Activated CD4-positive, alpha-beta T cell treated with anti-CD3 and anti-CD28 coated beads, Interleukin-2, amount 10 ng/mL, durations not matched to agents 7 days and 5 days (primary cell): ENCODE measurements at places on chromosomes 6 and 20.
A peak's percentile ranks its signal among the peaks of the same experiment; 100 is the strongest.

DNA sequence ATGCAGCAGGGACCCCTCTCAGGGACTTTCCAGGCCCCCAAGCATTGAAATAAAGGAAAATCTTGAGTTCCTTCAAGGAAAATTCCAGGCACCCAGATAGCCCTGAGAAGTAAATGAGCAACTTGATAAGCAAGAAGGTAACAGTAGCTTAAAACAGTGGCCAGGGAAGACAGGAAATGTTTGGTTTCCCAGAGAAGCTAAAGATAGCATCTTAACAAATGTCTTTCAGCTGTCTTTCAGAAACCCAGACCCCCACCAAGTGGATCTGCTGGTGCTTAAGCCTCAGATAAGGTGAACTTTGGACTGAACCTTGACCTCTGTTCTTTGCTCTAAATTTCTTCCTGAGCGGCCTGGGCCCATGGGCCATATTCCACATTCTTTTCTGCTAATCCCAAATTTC is 117.8 kb upstream of the CST7 start:
- no peak for DNase-seq
- no peak overlapping the region for H3K4me3 ChIP-seq
- H3K27me3 ChIP-seq = no peaks in the 10 kb centered on the region

GRCh38 chr6:131877999-131878789 is 70.4 kb downstream of the ENPP1 start:
- H3K27ac ChIP-seq = no peak overlapping the region
- no peak overlapping the region for H3K4me3 ChIP-seq
- peaks cover 3% of the 10 kb centered on the region for H3K27me3 ChIP-seq
- DNase-seq = no peak

DNA sequence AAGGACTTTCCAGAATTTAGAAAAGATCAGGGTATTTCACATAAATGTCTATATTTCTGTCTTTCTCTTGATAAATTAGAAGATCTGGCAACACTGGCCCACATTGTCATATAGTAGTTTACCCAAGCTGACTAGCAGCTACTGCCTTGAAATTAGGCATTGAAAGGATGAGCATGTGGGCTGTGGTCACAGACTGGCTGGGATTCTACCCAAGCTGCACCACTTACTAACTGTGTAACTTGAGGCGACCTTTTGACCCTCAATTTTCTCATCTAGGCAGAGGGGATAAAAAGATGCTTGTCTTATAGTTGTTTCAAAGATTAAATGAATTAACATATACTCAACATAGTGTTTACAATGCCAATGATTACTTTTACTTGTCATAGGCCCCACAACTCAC is 152.7 kb upstream of the BMP2 start:
- H3K36me3 ChIP-seq = no peaks in the 10 kb centered on the region
- H3K4me1 ChIP-seq = no peaks in the 10 kb centered on the region
- H3K27ac ChIP-seq = no peak overlapping the region
- H3K27me3 ChIP-seq = no peaks in the 10 kb centered on the region

DNA sequence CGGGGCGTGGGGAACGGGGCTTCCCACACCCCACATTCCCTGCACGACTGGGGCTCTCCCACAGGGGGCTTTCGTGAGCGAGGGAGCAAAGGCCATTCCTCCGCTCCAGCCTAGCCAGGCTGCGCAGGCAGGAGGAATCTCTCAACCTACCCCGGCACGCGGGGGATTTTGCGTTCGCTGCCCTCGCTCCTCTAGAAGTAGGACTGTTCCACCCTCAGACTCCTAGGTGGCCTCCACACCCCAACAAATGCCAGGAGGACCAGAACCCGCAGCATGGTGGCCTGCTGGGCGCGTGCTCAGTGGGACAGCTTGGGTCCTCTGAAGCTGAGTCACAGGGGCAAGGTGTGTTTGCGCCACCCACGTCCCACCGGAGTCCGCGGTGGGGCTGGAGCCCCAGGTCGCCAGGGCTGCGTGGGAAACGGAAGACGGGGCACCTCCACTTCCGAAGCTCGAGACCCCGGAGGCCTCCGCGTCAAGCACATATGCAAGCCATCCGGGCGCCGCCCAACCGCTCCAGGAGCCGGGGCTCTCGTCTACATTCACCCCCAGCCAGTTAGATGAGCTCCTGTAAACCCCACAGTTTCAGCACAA is 1938.5 kb upstream of the DEFB115 start:
- no peak overlapping the region for H3K4me3 ChIP-seq
- no peak for DNase-seq
- no peaks in the 10 kb centered on the region for H3K27me3 ChIP-seq
- H3K36me3 ChIP-seq = no peaks in the 10 kb centered on the region
- no peak overlapping the region for H3K27ac ChIP-seq

- H3K36me3 ChIP-seq = no peaks in the 10 kb centered on the region
- peak; percentile 49 for DNase-seq
- no peaks in the 10 kb centered on the region for H3K27me3 ChIP-seq
- H3K4me3 ChIP-seq = no peak overlapping the region
- no peaks in the 10 kb centered on the region for H3K4me1 ChIP-seq
- no peak overlapping the region for H3K27ac ChIP-seq
Observed at GRCh38 chr20:51318058-51318949, 224.2 kb downstream of the NFATC2 start.

- no peak for DNase-seq
- H3K4me1 ChIP-seq = no peaks in the 10 kb centered on the region
- no peak overlapping the region for H3K4me3 ChIP-seq
- H3K36me3 ChIP-seq = no peaks in the 10 kb centered on the region
- no peaks in the 10 kb centered on the region for H3K27me3 ChIP-seq
Observed at GRCh38 chr20:9867196-9867980, 28.5 kb upstream of the PAK5 start.

DNA sequence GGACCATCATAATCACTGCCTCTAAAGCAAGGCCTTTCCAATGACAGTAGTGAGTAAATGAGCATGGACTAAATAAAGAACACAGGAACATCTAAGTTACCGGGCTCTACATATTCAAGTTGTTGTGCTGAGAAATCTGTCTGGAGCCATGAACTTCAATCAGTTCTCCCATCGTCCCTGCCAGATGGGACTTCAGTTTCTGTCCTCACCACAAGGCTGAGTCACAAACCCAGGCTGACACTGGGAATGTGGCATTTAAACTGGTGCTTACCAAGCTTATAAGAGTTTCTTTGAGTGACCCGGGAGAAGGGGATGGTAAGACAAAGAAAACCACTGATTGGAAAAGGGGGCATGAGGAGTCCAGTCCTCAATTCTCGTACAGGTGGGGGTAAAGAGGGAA is 497.0 kb downstream of the MAFB start:
- no peaks in the 10 kb centered on the region for H3K27me3 ChIP-seq
- no peaks in the 10 kb centered on the region for H3K36me3 ChIP-seq
- no peaks in the 10 kb centered on the region for H3K4me1 ChIP-seq
- no peak overlapping the region for H3K4me3 ChIP-seq

DNA sequence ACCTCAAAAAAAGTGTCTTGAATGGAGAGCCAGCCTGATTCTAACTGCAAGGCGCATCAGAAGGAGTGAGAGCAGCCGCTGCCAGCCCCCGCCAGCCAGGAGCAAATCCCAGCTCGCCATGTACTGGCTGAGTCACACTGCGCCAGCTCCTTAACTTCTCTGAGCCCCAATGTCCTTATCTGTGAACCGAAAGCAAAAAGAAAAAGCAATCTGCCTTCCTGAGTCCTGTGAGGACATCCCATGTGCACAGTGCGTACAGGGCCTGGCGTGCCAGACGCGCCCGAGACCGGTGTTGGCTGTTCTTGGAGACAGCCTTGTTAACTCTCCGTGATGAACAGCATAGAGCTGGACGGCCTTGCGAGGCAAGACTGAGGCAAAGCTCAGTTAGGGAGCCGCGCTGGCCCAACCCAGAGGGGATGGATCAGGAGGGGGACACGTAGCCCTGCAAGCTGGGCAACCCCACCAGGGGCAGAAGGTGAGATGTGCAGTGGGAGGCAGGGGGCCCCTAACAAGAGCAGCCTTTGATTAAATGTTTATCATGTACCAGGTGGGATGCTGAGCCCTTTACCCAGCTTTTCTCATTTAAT is 122.7 kb downstream of the AGPAT4 start:
- DNase-seq = no peak
- no peak overlapping the region for H3K27ac ChIP-seq
- no peak overlapping the region for H3K4me3 ChIP-seq
- no peaks in the 10 kb centered on the region for H3K27me3 ChIP-seq

- H3K4me1 ChIP-seq = peaks cover 4% of the 10 kb centered on the region
- H3K27ac ChIP-seq = no peak overlapping the region
- no peak overlapping the region for H3K4me3 ChIP-seq
- no peaks in the 10 kb centered on the region for H3K36me3 ChIP-seq
- no peaks in the 10 kb centered on the region for H3K27me3 ChIP-seq
Observed at GRCh38 chr6:117619178-117619577, 16.9 kb upstream of the GOPC start.

DNA sequence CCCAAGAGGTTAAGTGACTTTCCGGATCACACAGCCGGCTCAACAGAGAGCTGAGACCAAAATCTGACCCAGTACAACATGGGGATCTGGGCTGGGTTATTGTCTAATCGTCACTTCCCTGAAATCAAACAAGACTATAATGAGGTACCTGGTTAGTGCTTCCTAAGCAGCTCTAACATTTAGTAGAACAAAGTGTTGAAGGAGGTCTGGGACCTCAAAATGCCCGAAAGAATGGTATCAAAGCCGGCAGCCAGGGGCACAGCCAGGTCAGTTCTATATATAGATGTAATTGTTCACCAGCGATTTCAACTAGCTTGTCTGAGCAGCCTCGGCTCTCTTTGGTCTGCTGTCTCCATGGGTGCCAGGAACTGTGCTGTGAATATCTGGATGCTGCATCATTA is 245.5 kb upstream of the ECI2 start:
- no peaks in the 10 kb centered on the region for H3K4me1 ChIP-seq
- no peak for DNase-seq
- peaks cover 1% of the 10 kb centered on the region for H3K36me3 ChIP-seq
- no peaks in the 10 kb centered on the region for H3K27me3 ChIP-seq
- H3K27ac ChIP-seq = no peak overlapping the region

GRCh38 chr6:158262755-158263154 is 49.5 kb upstream of the TULP4 start:
- peaks cover 3% of the 10 kb centered on the region for H3K4me1 ChIP-seq
- no peak for DNase-seq
- H3K4me3 ChIP-seq = no peak overlapping the region
- peaks cover 7% of the 10 kb centered on the region for H3K36me3 ChIP-seq
- H3K27me3 ChIP-seq = no peaks in the 10 kb centered on the region

- peak; percentile 61 for DNase-seq
- peaks cover 10% of the 10 kb centered on the region for H3K36me3 ChIP-seq
- H3K4me3 ChIP-seq = no peak overlapping the region
- H3K4me1 ChIP-seq = peaks cover 3% of the 10 kb centered on the region
Observed at GRCh38 chr6:163554663-163555062, 140.1 kb downstream of the QKI start.

GRCh38 chr6:29628419-29629281 is 4.3 kb downstream of the GABBR1 start:
- H3K27ac ChIP-seq = peak overlapping the region; percentile 79
- H3K4me3 ChIP-seq = peak overlapping the region; percentile 87
- DNase-seq = peak; percentile 58
- H3K36me3 ChIP-seq = peaks cover 16% of the 10 kb centered on the region

GRCh38 chr20:62479656-62480055 is 3.9 kb upstream of the GATA5 start:
- no peaks in the 10 kb centered on the region for H3K36me3 ChIP-seq
- H3K27me3 ChIP-seq = peaks cover 53% of the 10 kb centered on the region
- no peak for DNase-seq
- H3K4me1 ChIP-seq = no peaks in the 10 kb centered on the region
- no peak overlapping the region for H3K4me3 ChIP-seq

GRCh38 chr6:149332602-149333265 is 15.2 kb downstream of the TAB2 start:
- H3K4me3 ChIP-seq = no peak overlapping the region
- H3K27ac ChIP-seq = peak overlapping the region; percentile 54
- peaks cover 90% of the 10 kb centered on the region for H3K4me1 ChIP-seq
- H3K27me3 ChIP-seq = no peaks in the 10 kb centered on the region
- no peak for DNase-seq

DNA sequence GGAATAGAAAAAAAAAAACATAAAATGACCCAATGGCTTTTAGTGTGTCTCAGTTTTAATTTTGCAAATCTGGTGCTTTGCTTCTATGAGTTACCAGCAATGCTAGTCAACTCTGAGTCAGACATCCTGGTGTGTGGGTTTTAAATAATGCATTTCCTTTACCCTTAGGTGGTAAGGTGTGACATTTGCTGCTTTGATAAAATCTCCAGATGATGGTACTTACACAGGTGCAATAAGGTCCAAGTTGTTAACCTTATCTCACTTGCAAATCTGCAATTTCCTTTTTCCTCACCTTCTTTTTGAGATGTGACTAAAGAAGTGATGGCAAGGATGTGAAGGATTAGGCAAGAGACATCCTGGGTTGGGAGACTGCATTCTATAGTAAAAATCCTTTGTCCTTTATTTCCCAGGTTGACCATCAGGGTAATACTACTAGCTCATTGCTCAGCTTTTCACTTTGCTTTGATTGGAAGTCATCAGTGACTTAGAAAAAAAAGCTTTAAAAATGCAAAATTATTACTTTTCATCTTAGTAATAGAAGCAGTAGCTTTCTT is 818.5 kb upstream of the FLRT3 start:
- no peaks in the 10 kb centered on the region for H3K36me3 ChIP-seq
- no peaks in the 10 kb centered on the region for H3K27me3 ChIP-seq
- peaks cover 7% of the 10 kb centered on the region for H3K4me1 ChIP-seq
- no peak overlapping the region for H3K27ac ChIP-seq

DNA sequence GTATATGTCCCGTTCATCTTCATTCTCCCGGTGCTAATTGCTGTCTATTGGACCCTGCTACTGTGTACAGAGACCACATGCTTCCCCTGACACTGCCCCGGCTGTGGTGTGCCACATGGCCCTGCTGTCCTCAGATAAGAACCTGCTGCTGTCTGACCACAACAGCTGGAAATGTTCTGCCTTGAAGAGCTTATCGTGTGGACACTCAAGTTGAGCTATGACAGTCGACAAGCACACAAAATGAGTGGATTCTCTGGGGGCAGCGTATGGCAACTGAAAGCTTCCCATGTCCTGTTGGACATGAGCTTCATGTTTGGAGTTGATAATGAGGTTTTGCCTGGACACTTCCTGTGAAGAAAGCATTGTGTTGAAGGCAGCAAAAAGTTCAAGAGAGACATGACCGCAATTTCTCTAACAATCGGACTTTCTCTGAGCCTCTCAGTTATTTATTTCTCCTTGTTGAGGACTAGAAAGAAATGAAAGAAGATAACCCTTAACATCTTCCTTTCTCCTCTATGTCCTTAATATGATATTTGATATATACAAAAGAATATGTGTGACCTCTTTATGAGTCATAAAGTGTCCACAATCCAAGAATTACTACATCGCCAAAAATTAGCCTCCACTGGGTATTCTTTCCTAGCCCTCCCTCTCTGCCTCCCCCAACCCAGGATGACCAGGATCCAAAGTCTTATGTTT is 187.1 kb upstream of the TCF21 start:
- H3K36me3 ChIP-seq = no peaks in the 10 kb centered on the region
- H3K27me3 ChIP-seq = peaks cover 5% of the 10 kb centered on the region
- no peak overlapping the region for H3K4me3 ChIP-seq
- DNase-seq = no peak
- no peak overlapping the region for H3K27ac ChIP-seq
- no peaks in the 10 kb centered on the region for H3K4me1 ChIP-seq

GRCh38 chr6:165049362-165049761 is 260.0 kb downstream of the C6orf118 start:
- no peaks in the 10 kb centered on the region for H3K36me3 ChIP-seq
- peak; percentile 18 for DNase-seq
- H3K27ac ChIP-seq = no peak overlapping the region
- no peaks in the 10 kb centered on the region for H3K27me3 ChIP-seq
- no peaks in the 10 kb centered on the region for H3K4me1 ChIP-seq
- H3K4me3 ChIP-seq = no peak overlapping the region
